ENCODE measurements at places on chromosomes 1 and 21. TPM values are rescaled to one million over a fixed set of nuclear protein-coding genes. Genes with fewer than 3 reads are reported as not detected.

The SMPDL3B gene
- 0.35 TPM for total RNA-seq

The SYCP1 gene
- not detected for total RNA-seq

The NUP210L gene
- 0.35 TPM for total RNA-seq

The KIF2C gene
- 1.6 TPM for total RNA-seq

The LCE1C gene
- not detected for total RNA-seq

The FAM131C gene
- total RNA-seq = not detected

The PADI1 gene
- total RNA-seq = not detected

The HSD3B2 gene
- 0.59 TPM for total RNA-seq

The RIPK4 gene
- total RNA-seq = 0.63 TPM

The TP73 gene
- total RNA-seq = 0.16 TPM

The FMO1 gene
- total RNA-seq = not detected

The KCNAB2 gene
- total RNA-seq = 252 TPM

The ENAH gene
- total RNA-seq = not detected

The REN gene
- not detected for total RNA-seq

The OR10J1 gene
- not detected for total RNA-seq

The SLC22A15 gene
- 0.41 TPM for total RNA-seq

The SPRR3 gene
- not detected for total RNA-seq

The FRRS1 gene
- 1.2 TPM for total RNA-seq

The CD48 gene
- 393 TPM for total RNA-seq

The LHX4 gene
- total RNA-seq = not detected

The OLIG2 gene
- total RNA-seq = not detected

The NCAM2 gene
- total RNA-seq = not detected

The SPRR2B gene
- not detected for total RNA-seq

The ZP4 gene
- not detected for total RNA-seq

The TSTD1 gene
- 105 TPM for total RNA-seq

The SPRR2A gene
- total RNA-seq = not detected

The TGFBR3 gene
- total RNA-seq = 37.9 TPM

The OR2M3 gene
- not detected for total RNA-seq

The CD101 gene
- total RNA-seq = 4.8 TPM

The GBP7 gene
- 0.25 TPM for total RNA-seq

The CAMSAP2 gene
- total RNA-seq = 5.2 TPM

The NFIA gene
- 7.2 TPM for total RNA-seq

The GATAD2B gene
- 107 TPM for total RNA-seq

The UBL4B gene
- total RNA-seq = not detected

The ASPM gene
- total RNA-seq = 0.44 TPM

The VASH2 gene
- total RNA-seq = 0.47 TPM

The YOD1 gene
- total RNA-seq = 7.9 TPM

The DNAJC28 gene
- total RNA-seq = 0.92 TPM

The ODF2L gene
- total RNA-seq = 76.0 TPM

The TMEM50B gene
- total RNA-seq = 47.0 TPM

The CDK18 gene
- 1.7 TPM for total RNA-seq

The ERG gene
- 0.54 TPM for total RNA-seq

The CAMK2N1 gene
- total RNA-seq = 7.1 TPM

The SPRR4 gene
- total RNA-seq = not detected

The S100A4 gene
- total RNA-seq = 522 TPM

The PTPN7 gene
- total RNA-seq = 124 TPM

The SLAMF9 gene
- not detected for total RNA-seq

The OR2L5 gene
- total RNA-seq = 0.09 TPM
